ENCODE measurements at places on chromosomes 4 and X.

DNA sequence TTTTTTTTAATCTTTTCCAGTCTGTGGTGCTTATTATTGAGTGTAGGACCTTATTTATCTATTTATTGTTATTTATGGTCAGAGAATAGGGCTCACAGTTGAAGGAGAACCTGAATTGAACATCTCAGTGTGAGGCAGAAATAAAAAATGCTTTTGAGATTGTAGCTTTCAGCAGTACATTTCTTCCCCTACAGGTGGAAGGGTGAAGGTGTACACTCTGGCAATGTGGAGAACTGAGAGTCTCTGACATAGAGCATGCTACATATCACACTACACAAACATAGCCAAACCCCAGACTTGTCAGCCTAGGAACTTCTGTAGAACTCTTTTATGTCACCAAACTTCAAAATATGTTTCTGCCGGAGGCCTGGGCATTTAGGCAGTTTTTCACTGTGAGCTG, 140.2 kb downstream of the STIM2 start:
- no peak for DNase-seq

- no peak for DNase-seq
Measured at GRCh38 chrX:101407167-101407747, 468 bp downstream of the GLA start.

DNA sequence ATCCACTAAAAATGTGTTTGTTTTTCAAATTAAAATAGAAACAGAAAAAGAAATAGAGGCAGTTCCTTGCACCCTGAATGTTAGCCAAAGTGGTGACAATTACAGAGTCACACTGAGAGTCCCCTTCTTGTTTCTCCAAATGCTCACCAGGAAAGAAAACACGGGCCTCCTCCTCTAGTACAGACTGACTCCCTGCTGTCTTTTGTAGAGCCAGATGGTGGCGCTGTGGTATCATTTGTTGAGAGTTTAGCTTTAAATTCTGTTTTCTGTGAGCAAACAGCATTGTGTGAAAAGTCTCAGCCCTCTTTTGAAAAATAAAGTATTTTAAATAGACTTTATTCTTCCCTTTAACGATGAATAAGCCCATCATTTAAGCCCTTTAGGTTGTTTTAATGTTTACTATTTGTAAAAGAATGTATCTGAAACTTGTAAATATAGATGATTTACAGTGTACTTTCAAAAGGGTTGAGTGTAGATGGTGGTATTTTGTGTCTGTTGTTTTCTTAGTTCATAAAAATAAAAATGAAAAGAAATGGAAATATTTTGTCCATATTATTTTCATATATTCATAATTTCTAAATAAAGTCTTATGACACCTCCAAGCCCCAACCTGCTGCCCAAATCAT, 36.9 kb upstream of the ATOH1 start:
- peak; percentile 29 for DNase-seq

GRCh38 chrX:72307646-72308051, 1.9 kb upstream of the CITED1 start:
- DNase-seq = no peak

- DNase-seq = no peak
Measured at GRCh38 chr4:128060121-128060698, 902 bp upstream of the LARP1B start.

GRCh38 chr4:154838694-154839093, 57.6 kb downstream of the RBM46 start:
- DNase-seq = no peak

DNA sequence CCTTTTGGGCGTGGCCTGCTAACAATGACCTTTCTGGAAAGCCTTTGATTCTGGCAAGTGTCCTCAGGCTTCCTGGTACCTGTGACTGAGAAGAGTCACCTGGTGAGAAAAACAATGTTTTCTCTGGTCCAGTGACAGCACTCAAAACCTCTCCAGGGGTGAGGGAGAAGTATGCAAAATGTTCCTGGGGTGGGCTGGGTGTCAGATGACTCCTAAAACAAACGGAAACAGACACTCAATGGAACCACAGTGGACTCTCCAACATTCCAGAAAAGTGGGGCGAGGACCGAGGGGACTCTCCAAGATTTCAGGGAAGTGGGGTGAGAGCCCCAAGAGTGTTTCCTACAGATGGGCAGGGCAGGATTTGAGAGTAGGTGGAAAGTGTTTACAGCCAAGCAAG, 69.5 kb downstream of the ANAPC4 start:
- no peak for DNase-seq

GRCh38 chr4:89579771-89580170, 257.2 kb downstream of the SNCA start:
- DNase-seq = no peak

GRCh38 chrX:124228849-124229248, 103.6 kb upstream of the TEX13D start:
- DNase-seq = no peak

GRCh38 chr4:89254847-89255246, 52.8 kb downstream of the GPRIN3 start:
- DNase-seq = no peak

DNA sequence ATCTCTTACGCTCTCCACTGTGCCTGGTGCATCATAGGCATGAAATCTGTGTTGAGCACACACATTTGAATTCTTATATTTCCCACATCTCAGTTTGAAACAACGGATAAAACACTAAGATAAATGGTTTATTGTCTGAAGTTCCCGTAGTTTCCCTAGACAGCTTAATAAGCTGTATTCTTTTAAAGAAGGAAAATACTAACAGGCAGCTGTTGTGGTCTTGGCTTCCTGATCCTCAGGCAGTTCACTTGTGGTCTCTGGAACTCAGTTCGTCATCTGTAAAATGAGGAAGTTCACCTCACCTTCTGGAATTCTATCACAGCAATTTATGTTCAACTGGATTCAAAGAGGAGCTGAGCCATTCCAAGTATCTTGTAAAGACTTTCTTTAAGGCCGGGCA, 1805.6 kb upstream of the TENM3 start:
- no peak for DNase-seq

GRCh38 chr4:72895408-72895807, 174.1 kb downstream of the COX18 start:
- DNase-seq = no peak

DNA sequence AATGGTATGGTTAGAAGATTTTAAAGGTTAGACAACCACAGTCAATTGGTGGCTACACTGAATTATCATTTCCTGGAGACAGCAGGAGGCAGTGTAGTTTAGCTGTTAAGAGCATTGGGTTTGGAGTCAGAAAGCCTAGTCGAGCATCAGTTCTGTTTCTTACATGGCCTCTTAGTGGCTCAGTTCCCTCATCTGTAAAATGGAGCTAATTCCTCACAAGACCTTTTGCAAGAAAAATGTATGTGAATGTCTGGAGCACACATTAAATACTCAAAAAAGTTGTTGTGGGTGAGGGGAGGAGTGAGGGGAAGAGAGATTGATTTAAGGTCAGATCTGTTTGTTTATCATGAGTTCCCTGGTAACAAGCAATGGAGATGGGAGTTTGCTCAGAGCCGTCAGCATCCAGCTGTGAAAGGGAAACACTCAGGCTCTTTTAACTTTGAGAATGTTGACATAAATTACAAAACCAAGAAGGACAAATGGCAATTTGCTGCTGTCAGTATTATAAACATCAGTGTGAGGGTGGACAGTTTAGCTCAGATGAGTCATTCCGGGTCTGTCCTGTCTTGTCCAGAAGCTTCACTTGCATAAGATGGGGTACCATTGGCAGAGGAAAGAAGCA, 98.2 kb upstream of the PGRMC2 start:
- DNase-seq = no peak

DNA sequence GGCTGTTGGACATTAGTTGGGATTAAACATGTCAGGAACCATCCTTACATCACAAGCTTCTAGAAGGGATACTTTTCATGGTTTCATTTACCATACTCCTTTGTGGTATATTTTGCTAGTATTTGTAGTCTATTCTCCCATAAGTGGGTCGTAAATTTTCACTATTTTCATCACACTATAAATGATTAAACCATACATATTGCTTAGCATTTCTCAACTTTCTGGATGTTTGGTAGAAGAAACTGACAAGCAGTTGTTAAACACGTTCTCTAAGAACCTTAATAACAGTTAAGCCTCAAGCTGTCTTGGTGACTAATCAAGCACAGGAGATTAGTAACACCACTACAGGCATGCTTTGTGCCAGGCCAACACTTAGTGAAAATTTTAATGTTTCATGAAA, 375.5 kb downstream of the NAF1 start:
- no peak for DNase-seq

- no peak for DNase-seq
Measured at GRCh38 chrX:64850371-64851082, 125.7 kb downstream of the ZC4H2 start.

DNA sequence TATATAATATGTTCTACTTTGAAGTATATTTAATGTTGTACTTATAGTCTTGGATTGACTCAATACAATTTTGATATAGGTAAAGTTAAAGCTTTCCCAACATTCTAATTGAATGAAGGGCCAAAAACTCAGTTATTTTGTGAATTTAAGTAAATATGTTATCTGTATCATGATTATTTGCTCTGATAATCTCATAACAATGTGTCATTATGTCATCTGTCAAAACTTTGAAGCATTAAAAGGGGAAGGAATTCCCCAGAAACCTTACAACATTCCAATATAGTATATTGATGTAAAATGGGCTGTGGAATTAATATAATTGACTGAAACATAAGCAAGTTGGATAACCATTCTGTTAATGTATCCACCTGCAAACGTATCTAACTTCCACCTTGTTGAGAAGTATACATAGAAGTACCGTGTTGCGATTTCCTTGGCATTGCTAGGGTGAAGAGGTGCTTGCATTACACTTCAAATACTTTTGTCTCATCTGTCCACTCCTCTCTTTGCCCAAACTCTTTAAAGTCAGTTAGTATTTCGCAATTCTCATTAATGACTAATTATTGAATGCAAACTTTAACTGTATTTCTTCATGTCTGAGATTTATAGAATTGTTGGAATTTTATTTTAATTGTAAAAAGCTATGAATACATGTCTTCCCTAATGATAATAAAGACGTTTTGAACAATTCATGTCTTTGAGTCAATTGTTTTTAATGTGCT, 1982.1 kb upstream of the ADGRL3 start:
- DNase-seq = no peak

- no peak for DNase-seq
Measured at GRCh38 chrX:1748408-1748807, 133.5 kb downstream of the ASMT start.

- DNase-seq = peak; percentile 13
Measured at GRCh38 chr4:95142932-95143331, 385.2 kb downstream of the BMPR1B start.

GRCh38 chr4:23630110-23630509, 259.7 kb downstream of the PPARGC1A start:
- DNase-seq = no peak

DNA sequence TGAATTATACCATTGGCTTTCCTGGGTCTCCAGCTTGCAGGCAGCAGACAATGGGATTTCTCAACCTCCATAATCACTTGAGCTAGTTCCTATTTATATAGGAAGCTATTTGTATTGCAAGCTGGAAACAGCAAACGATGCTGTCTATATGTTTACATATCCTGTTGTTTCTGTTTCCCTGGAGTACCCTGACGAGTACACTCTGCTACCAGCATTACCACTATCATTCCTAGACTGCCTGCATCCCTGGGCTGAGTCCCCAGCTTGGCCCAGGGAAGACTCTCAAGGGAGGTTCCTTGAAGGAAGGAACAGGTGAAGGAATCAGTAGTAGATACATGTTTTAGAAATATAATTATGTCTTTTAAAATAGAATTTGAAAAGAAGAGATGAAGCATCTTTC, 81.4 kb downstream of the EVC2 start:
- DNase-seq = no peak

- DNase-seq = no peak
Measured at GRCh38 chr4:125198916-125199315, 115.8 kb upstream of the FAT4 start.

GRCh38 chr4:74934016-74934831, 1.3 kb downstream of the PARM1 start:
- no peak for DNase-seq

- DNase-seq = no peak
Measured at GRCh38 chr4:89067417-89067816, 10.4 kb upstream of the FAM13A start.

DNA sequence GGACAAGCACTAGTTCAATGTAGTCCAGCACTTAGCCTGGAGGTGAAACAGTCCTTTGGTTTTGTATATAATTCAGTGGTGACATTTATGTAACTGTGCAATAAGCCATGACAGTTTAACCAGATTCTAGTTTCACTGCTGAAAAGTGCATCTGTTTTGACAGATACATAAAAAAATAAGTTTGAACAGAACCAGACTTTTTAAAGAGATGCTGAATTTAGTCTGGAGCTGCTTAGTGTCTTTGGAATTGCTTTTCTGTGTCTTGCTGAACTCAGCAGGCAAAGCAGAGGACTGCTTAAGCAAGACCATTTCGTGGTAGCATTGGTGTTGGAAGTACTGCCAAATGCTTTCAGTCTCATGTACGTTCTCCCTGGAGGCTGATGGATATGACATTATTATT, 393.5 kb downstream of the MAPK10 start:
- no peak for DNase-seq
